Sigmoid colon (tissue), 7 donors: ENCODE measurements at places on chromosomes 12 and 14. TPM values are rescaled to one million over a fixed set of nuclear protein-coding genes. Genes with fewer than 3 reads are reported as not detected.

Gene MYO1H
- polyA plus RNA-seq, result not detected

Gene PLA2G1B
- 7.8 TPM for polyA plus RNA-seq

DNA sequence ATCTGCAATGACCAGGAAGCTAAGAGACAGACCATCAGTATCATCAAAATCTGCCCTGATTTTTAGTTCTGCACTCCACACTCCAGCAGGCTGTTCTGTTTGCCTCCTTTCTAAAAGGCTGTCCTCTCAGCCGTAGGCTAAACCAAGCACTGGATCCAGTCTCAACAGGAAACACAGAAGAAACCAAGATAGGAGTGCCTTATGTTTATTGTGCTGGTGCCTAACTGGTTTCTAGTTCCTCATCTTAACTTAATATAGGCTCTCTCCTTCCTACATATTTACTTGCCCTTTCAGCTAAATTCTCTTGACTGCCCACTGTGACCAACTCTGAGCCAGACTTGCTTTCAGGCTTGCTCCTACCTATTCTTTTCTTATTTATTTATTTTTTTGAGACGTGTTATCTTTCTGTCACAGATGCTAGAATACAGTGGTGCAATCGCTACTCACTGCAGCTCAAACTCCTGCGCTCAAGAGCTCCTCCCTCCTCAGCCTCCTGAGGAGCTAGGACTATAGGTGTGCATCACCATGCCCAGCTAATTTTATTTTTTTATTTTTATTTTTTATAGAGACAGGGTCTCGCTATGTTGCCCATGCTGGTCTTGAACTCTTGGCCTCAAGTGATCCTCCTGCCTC is 30.8 kb downstream of the GALNT4 start:
- no peaks in the 10 kb centered on the region for H3K27me3 ChIP-seq
- H3K4me1 ChIP-seq, result no peaks in the 10 kb centered on the region
- H3K27ac ChIP-seq, result no peak overlapping the region

GRCh38 chr14:28344381-28344780 is 422.2 kb upstream of the FOXG1 start:
- no peak overlapping the region for H3K4me3 ChIP-seq
- no peak overlapping the region for H3K27ac ChIP-seq
- no peak for DNase-seq
- H3K4me1 ChIP-seq, result no peaks in the 10 kb centered on the region
- no peaks in the 10 kb centered on the region for H3K36me3 ChIP-seq

DNA sequence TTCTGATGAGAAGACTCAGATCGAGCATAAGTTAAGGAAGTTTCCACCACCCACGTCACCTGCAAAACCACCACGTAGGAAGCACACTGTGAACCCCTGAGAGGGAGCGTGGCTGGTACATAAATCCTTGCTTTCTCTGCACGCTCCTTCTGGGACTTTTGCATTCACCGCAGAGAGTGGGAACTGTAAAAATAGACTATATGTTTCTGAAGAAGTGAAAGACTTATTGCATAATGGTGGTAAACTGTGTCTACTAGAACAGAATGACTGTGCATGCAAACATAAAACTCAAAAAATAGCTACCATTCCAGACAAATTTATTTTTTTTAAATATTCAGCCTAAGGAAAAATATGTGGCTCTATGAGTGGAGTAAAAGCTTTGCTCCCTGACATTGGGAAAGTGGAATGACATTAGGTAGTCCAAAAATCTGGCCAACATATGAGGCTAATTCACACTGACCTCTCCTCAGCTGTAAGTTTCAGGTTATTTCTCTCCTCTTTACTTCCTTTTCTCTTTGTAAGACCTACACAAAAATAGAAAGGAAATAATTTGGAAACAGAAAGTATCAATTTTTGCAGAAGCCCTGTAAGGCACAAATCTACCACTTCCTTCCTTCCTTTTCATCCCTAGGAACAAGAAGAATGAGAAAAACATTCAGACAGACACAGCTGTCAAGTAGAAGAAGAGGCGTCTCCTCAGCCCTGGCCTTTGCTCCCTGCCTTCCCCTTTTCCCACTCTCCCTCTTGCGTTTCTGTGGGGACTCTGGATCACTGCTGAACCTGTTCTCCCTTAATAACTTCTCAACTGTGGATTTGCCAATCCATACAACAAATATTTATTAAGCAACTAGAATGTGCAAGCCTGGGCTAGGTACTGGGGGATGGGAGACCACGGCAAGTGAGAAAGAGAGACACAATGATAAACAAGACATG is 264.3 kb upstream of the FOXN3 start:
- H3K4me1 ChIP-seq, result no peaks in the 10 kb centered on the region
- no peak for DNase-seq
- H3K27me3 ChIP-seq, result no peaks in the 10 kb centered on the region
- H3K36me3 ChIP-seq, result no peaks in the 10 kb centered on the region
- no peak overlapping the region for H3K27ac ChIP-seq
- H3K4me3 ChIP-seq, result no peak overlapping the region

- no peaks in the 10 kb centered on the region for H3K36me3 ChIP-seq
- peaks cover 7% of the 10 kb centered on the region for H3K27me3 ChIP-seq
- H3K4me1 ChIP-seq, result no peaks in the 10 kb centered on the region
- no peak overlapping the region for H3K4me3 ChIP-seq
Observed at GRCh38 chr14:95609398-95609990, 74.6 kb downstream of the GLRX5 start.

DNA sequence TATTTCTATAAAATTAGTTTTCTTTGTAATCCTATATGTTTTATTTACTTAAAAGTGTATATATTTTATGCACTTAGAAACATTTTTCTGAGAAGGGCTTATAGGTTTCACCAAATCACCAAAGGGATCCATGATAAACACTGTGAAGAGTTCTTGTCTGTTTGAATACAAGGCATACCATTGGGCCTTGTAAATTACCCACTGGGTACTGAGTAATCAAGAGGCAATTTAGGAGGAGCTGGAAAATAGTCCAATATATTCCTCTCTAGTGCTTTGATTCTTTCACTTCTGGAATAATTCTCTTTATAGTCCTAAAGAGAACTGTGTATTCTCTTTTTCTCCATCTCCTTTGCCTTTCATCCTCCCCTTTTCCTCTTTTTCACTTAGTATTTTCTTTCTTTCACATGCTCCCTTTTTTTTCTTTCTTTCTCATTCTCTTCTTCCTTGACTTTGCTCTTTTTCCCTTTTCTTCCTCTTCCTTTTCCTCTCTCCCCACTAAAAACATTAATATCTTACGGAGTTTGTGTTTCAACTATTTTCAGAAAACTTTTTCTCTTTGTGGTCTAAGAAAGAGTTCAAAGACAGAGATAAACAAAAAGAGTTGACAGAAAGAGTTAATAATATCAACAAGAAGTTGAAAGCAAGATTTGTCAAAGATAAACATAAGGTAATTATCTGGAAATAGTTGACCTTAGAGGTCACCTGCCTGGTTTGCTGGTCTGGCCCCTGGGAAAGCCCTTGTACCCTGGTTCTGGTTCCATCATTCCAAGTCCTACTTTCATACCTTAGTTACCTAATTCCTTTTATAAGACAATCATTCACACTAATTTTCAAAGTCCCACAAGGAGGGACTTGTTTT is 435.3 kb downstream of the RAD51B start:
- no peak overlapping the region for H3K4me3 ChIP-seq
- DNase-seq, result no peak
- no peaks in the 10 kb centered on the region for H3K36me3 ChIP-seq
- H3K4me1 ChIP-seq, result peaks cover 59% of the 10 kb centered on the region
